ENCODE measurements at places on chromosomes 5 and 9.

DNA sequence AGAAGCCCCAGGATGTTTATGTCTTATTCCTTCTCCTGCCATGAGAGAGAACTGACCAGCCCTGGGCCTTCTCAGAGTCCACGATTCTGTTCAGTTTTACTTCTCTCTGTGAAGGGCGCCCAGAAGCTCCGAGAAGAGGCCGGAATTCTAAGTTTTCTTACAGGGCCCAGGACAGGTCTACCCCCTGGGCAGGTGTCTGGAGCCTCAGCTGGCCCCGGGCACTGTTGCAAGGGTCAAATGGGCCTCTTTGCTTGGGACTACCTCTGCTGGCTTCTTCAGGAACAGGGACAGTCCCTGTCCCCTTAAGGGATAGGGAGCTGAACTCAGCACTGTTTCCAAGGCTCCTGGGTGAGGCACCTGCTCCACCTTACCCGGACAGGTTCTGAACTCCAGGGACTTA lies 55.0 kb downstream of the RASGEF1C start:
- DNase-seq, result no peak

DNA sequence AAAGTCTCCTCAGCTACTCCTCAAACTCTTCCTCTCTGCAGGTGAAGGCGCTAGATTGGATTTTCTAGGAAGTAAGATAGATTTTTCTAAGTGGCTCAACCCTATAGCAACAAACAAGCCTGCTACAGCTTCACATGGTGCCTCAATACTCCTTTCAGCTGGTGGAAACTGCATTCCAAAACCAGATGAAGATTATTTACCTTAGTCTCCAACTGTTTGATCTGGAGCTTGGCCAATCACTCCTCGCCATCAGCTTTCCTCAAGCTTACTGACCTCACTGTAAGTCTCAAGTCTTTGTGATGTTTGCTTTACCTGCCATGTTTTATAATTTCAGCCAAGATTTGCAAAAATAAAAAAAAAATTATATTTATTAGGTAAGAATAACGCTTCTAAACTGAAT lies 622.4 kb downstream of the CHSY3 start:
- no peak for DNase-seq

GRCh38 chr9:93161786-93162562 lies 22.0 kb upstream of the WNK2 start:
- DNase-seq, result no peak

GRCh38 chr5:130555429-130555828 lies 609.6 kb downstream of the HINT1 start:
- no peak for DNase-seq

DNA sequence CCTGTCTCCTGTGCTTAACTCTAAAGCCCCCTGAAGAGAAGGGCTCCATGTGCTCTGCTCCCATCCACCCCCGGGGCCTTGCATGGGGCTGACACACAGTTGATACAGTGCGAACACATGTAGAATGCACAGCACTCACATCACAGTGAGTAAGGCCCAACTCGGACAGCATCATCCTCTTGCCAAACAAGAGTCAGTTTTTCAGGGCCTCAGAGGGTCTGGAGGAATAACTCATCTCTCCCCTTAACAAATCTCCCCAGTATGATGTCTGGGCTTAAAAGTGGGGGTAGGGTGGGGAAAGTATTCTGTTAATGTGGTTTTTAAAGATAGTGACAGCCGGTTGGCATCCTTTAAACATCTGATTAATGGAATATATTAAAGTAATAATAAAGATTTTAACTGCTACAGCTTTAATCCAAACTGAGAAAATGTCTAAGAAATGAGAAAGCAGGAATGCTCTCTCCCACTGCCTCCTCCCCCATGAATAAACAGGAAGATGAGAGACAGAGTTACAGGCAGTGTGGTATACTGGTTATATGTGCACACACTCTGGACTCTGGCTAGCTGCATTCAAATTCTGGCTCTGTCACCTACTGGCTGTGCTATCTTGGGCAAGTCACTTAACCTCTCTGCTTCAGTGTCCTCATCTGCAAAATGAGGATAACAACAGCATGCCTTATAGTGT lies 22.5 kb downstream of the APBA1 start:
- no peak for DNase-seq

DNA sequence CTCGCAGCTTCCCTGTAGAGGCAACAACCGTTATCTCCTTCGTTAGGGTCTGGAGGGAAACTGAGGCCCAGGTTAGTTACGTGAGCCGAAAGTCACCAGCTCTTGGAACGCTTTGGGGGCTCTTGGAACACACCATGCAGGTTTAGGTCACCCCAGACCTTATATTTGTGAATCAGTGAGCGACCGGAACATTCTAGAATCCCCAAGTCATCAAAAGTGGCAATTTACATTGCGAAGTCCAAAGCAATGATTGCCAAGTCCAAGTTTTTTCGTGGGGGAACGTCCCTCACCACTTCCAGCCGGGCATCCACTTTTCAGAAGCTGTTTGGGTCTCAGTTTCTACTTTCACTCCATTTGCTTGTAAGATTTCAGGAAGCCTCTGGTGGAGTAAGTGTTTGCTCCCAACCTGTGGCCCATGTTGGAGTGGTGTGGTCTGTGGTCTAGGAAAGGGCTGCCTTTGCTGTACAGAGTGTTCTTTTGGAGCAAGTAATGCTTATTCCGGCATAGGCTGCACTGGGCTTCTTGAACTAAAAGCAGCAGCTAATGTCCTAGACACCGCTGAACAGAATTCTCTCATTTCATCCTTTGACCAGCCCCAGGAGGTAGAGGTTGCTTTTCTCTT lies 32.8 kb upstream of the SPRY4 start:
- no peak for DNase-seq

GRCh38 chr5:135069016-135069770 lies 35.2 kb upstream of the PITX1 start:
- DNase-seq, result no peak

GRCh38 chr9:134318481-134318891 lies 7.8 kb upstream of the RXRA start:
- no peak for DNase-seq

DNA sequence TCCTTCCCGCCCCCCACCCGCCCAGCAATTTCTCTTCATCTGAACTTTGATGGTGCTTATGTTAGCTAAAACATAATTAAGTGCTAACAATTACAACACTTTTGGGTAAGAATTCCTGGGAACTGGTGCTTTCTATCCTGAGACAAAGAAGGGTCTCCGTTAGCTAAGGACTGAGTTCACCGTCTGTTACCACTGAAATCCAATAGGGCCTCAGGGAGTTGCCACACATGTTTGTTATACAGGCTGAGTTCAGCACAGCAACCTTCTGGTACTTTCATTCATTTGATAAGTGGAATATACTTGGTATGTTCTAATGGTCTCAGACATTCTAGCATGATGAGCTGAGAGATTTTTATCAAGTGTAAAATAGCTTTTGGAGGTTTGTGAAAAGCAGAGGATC lies 437.9 kb downstream of the EFNA5 start:
- no peak for DNase-seq

DNA sequence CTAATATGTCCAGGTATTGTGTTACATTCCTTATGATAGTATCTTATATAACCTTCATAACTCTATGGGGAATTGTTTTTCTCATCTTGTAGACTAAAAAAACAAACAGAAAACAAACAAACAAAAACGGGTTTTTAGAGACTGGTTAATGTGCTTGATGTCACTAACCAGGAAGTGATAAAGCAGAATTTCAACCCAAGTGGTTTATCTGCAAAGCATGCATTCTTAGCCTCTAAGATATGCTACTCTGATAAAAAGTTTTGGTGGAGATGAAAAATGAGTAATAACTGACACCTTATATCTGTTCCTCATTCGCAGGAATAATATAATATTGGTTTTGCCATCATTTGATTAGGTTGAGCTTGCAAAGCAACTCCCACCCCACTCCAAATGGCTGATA lies 53.4 kb downstream of the PUM3 start:
- DNase-seq, result no peak

DNA sequence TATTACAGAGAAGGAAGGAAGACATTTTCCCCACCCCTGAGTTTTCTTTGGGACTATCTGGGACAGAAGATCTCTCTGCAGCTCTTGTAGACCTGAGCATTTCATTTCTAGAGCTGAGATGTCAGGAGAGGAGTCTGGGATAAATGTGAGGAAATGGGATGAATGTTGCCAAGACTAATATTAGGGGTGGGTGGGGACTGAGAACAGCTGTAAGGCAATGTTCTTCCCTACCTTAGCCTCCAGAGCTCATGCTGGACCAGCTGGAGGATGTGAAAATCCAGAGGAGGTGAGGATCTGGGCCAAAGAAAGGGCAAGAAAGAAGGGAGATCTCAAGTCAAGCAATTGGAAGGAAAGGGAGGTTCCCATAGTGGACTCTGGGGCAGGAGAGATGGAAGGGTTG lies 23.1 kb upstream of the FOXD1 start:
- DNase-seq, result no peak

DNA sequence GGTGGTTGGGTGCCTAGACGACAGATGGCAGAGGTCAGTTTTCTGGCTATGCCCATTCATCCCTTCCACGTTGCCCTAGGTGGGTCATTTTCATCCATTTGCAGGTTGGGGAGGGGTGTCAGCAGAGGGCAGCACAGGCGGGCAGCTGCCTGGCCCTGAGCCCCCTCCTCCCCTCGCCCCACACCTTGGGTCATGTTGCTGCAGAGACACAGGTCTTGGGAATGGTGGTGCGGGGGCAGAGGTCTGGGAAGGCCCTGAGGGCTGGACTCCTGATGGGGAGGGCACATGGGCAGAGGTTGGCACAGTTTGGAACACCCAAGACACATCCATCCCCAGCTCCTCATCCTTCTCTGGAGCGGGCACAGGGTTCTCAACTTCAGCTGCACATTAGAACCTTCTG lies 103.2 kb upstream of the LMX1B start:
- DNase-seq, result no peak

GRCh38 chr9:137789295-137789895 lies 88.2 kb upstream of the CACNA1B start:
- DNase-seq, result no peak

DNA sequence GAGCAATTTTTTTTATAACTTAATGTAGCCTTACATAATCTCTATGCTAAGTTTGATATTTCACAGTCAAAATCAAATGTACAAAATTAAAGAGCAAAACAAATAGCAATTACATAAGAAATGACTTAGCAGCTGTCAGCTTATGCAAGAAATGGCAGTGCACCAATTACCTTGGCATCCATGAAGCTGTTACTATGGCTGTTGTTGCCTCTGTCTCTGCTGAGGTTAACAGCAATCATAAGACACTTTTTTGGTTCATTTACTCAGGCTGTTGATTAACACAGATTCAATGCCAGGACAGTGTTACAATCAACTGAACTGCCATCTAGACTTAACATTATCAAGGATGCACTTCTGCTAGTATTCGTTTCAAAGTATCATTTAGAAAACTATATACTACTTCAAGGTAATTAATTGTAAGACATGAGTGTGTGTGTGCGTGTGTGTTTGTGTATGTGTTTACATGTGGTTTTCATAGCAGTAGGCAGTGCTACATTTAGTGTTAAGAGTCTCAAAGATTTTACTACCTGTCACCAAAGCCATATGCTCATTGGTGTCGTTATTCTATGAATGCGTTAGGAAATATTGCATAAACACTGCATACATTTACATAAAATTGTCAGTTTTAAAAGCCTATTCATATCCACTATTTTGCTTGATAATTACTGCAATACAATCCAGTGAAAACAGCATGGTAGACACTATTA lies 1084.2 kb upstream of the COX7C start:
- no peak for DNase-seq

DNA sequence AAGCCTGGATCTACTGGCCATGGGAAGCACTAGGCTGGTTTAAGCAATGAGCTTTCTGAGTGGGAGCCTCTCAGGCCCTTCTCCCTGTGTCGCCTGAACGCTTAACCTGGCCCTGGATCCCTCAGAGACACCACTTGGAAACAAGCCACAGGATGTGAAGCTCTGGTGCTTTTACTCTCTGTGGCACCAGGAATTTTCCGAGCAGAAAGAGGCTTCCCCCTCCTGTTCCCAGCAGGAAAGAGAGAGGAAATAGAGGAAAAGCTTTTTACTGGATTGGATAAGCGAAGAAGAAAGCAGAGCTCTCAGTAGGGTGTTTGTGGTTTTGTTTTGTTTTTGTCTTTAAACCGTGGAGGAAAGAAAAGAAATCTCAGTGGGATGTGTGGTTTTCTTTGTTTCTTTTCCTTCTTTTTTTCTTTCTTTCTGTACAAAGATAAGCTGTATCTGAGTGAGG lies 34.5 kb downstream of the COL15A1 start:
- no peak for DNase-seq

DNA sequence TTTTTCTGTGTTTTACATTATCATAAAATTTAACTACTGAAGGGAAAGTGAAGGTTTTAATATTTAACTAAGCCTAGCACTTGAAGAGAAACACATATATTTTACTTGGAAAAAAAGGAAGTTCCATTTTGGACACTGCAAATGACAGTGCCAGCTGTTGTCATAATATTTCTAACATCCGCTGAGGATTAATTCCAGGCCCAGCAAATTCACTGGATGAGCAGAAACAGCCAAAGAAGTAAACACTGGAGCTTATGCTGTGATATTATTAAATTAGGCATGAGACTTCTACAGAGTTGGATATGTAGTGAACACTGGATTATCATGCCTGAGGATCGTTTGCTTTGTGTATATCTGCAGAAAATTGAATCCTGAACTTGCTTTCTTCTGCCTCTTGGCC lies 67.6 kb downstream of the GHR start:
- no peak for DNase-seq

GRCh38 chr5:61200582-61201155 lies 38.4 kb upstream of the SMIM15 start:
- no peak for DNase-seq

DNA sequence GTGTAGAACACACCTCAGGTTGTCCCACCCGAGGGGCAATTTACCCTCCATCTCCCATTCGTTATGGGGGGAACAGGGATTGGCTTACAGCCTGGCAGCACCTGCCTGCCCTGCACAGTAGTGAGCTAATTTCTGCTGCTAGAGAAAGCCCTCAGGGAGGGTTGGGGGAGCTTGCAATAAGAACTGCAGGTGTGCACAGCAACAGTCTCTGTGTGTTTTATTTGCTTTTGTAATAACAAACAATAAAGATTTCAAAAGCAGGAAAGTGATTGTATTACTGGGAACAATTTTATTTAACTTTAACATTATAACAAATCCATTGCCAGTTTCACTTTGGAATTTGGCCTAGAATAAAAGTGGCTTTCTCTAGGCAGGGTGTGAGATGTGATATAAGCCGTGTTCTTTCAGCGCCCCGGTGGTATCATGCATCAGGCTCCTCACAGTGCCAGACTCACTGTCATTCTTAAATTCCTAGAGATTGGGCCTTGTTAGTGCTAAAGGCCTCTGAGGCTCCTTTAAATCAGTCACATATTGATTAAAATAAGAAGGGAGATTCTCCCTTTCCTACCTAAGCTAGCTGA lies 81.1 kb downstream of the RMI1 start:
- no peak for DNase-seq

- no peak for DNase-seq
These were observed 86.0 kb downstream of the PRDM6 start for GRCh38 chr5:123174916-123175481.

DNA sequence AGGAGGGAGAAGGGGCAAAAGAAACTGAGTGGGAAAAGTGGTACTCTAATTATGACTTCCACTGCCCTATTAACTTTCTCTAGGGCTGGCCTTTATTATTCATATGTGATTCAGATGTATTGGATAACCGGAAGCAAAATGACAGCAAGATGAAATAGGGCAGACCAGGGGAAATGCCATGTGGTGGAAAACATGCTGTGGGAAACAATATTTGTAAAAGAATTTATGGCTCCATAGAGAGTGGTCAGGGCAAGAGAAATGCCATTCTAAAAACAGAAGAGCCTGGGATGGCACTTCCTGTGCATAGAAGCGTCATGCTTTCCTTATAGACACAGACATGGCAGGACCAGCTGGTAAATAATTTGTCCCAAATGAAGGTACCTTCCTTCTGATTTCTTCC lies 67.7 kb downstream of the MEGF10 start:
- DNase-seq, result no peak

- DNase-seq, result no peak
These were observed 98.5 kb downstream of the APBA1 start for GRCh38 chr9:69573651-69574050.

Data from stimulated activated CD8-positive, alpha-beta memory T cell treated with anti-CD3 and anti-CD28 coated beads, Interleukin-4, amount 100 ng/mL, for 1 hour (primary cell).